HL-60 (cell line): ENCODE measurements at places on chromosomes 13 and 19.

DNA sequence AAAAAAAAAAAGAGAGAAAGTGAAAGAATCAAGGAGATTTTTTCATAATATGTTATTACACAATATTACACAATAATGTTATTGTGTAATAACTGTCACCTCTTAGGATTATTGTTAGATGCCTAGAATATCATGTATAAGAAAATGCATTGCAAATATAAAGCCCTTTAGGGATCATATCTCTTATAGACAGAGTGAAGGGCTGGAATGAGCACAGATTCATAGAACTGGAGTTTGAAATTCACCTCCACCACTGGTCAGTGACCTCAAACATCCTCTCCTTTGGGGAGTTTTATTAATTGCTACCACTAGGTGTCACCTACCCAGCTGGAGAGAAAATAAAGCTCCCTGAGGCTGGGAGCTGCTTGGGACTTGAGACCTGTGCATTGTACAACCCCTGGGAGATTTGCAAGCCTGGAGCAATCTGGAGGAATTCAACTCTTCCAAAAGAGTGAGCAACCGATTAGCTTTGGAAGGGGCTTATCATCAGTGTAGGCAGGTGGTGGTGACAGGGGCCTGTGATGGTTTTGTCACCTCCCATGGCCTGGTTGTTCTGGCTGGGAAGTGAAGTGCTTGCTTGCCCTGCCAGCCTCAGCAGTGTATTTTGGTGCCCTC, 30.3 kb upstream of the FRY start:
- DNase-seq = peak; percentile 84

DNA sequence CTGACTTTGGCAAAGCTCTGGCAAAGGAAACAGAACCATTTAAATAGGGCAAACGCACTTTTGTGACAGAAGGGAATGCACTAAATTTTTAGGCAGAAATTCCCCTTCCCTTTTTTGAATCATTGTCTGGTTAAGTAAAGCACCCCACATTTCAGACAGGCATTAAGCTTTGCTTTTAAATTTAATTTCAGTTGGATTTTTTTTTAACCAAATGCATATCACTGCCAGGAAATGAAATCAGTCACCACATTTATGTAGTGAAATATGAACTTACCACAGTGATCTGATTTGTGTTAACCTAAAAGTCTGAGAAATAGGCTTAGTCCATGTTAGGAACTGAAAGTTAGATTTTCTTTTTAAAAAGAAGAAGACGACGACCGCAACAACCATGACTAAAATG, 10.8 kb downstream of the GPR183 start:
- no peak for DNase-seq

GRCh38 chr13:107205318-107206104, 637.6 kb upstream of the ARGLU1 start:
- DNase-seq = peak; percentile 62

DNA sequence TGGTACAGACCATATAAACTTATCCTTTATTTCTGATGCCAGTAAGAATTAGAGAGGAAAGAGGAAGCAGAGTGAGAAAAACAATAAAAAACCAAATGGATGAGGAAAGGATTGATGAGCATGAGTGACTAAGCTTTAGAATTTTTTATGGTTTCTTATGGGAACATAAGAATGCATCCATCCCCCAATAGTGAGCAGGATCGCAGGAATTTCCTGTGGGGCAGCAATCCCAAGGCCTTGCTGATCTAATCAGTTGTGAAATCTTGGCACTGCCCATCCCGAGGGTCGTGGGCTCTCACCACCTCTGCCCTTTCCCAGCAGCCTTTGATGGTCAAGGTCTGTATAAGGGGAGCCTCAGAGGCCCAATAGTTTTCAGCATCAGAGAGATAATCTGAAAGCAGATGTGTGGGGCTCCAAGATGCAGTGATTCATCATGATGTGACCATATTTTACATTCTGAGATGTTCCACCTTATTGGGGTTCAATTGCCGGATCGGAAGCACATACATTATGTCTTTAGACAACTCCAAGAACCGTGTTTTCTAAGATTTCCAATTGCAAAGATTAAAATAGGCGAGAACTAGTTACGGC, 222.1 kb downstream of the DNAJC15 start:
- no peak for DNase-seq

DNA sequence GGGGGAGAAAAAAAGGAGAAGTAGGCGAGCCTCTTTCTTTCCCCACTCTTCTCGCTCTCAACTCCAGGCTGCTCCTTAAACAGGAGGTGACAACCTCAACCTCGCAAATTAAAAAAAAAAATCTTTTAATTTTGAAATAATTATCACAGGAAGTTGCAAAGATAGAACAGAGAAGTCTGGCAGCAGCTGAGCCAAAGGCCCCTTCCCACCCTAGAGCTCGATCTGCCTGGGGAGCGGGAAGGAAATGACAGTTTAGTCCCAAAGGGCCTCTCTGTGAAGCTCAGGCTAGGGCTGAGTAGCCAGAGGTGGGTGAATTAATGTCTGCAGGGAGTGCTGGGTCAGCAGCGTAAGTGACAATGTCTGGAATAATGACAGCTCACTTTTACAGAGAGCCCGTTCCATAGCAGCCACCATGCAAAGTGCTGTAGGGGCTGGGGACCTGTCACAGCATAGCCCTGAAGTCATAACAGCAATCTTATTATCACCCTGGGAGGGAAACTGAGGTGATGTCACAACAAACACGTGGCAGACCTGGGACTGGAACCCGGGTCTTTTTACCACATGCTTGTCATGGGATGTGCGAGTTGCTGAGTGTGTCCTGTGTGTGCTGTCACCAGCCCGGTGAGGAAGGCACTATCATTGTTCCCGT, 8.8 kb upstream of the CD22 start:
- DNase-seq = peak; percentile 61

GRCh38 chr13:106098778-106099177, 436.7 kb downstream of the EFNB2 start:
- no peak for DNase-seq

- DNase-seq = no peak
These were observed at the start of gene MADCAM1 for GRCh38 chr19:496112-496665. Gene MADCAM1, plus strand, starts transcription at chr19:496486. Its CDS starts 14 bp downstream, at chr19:496500.

GRCh38 chr13:45040622-45041021, 51.3 kb downstream of the GPALPP1 start:
- DNase-seq = no peak

GRCh38 chr13:66805657-66806056, 424.5 kb downstream of the PCDH9 start:
- DNase-seq = no peak

- peak; percentile 85 for DNase-seq
These were observed 1.9 kb downstream of the GNG8 start for GRCh38 chr19:46634045-46634655.

DNA sequence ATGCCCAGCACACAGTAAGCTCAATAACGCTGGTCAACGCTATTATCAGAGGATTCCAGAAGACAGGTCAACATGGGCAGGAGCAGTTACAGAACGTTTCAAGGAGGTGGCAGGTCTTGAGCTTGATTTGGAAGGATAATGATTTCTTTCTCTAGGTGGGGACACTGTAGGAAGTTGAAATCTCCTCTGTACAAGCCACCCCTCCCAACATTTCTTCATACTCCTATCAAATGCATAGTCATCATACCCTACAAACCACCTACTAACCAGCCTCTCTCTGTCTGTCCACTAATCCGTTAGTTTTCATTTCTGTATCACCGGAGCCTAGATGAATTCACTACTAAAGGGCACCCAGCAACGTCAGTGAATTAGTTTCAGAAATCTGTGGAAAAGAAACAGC, 1.3 kb downstream of the ATP7B start:
- no peak for DNase-seq

DNA sequence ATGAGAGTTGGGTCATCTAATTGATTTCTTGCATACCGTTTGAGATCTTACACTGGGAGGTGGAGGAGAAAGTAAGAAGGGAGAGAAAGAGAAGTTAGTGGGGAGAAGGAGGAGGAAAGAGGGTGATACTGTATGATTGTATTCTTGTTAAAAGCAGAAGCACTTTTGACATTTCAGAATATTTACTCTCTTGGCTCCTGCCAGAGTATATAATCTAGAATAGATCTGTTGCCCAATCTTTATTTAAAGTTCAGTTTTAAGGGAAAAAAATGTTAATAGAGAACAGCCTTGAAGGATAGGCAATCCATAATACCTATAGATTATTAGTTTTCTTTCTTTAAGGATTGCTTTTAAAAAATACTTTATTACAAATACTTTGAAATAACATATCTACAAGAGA, 41.5 kb downstream of the PDS5B start:
- DNase-seq = no peak

GRCh38 chr19:50281491-50281890, 47.7 kb downstream of the KCNC3 start:
- no peak for DNase-seq

- DNase-seq = no peak
These were observed 52.8 kb downstream of the TNFRSF19 start for GRCh38 chr13:23622985-23623384.

DNA sequence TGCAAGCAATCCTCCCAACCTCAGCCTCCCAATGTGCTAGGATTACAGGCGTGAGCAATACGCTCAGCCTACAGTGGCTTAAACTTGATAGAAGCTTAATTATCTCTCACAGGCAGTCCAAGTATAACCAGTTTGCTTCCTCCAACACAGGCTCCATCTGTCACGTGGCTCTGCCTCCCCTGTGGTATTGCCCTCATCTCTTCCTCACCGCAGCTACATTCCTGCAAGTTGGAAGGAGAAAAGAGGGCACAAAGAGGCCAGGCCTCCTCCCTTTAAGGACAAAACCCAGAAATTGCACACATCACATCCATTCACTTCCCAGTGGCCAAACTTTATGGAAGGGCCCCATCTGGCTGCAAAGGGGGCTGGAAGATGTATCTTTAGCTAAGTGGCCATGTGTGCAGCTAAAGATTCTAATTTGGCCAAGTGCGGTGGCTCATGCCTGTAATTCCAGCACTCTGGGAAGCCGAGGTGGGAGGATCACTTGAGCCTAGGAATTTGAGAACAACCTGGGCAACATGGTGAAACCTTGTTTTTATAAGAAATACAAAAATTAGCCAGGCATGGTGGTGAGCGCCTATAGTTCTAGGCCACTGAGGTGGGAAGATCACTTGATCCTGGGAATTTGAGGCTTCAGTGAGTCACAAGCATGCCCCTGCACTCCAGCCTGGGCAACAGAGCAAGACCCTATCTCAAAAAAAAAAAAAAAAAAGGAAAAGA, 3.1 kb upstream of the SDHAF1 start:
- no peak for DNase-seq

DNA sequence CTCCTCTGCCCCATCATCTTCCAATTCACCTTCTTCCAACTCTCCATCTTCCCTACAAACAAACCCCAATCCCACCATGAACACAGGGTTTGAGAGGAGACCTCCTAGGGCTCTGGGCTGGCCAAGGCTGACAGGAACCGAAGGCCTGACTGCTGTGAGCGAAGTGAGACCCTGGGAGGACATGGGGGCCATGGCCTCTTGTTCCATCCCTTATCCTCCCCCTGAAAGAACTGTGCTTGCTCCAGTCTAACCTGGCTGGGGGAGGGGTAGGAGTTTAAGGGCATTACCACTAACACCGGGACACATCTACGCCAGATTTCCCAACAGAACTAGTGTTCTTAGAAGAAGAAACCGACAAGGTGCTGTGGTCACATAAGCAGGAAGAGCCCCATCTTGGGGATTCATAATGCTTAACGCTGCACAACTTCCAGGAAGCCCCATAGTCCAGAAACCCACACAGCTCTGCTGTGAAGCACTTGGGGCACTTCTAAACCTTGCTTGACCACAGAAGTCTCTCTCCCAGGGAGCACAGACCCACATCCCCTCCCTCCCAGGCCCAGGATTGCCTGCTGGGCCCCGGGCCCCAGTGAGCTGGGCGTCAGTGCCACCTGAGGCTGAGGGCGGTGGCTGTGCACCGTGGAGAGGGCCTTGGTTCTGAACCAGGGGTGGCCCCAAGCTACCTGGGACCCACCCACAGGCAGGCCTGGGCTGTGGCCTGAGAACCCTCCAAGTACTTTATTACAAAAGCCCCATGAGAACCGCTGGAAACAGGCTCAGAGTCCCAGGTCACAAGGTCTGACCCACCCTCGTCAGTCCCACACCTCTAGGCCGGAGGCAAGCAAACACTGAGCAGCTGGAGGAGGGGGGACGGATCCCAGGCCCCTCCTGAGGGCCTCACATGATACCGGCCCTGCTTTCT, 18.8 kb downstream of the ZC3H4 start:
- peak; percentile 78 for DNase-seq

GRCh38 chr19:55369653-55370304, 484 bp downstream of the IL11 start:
- DNase-seq = no peak

DNA sequence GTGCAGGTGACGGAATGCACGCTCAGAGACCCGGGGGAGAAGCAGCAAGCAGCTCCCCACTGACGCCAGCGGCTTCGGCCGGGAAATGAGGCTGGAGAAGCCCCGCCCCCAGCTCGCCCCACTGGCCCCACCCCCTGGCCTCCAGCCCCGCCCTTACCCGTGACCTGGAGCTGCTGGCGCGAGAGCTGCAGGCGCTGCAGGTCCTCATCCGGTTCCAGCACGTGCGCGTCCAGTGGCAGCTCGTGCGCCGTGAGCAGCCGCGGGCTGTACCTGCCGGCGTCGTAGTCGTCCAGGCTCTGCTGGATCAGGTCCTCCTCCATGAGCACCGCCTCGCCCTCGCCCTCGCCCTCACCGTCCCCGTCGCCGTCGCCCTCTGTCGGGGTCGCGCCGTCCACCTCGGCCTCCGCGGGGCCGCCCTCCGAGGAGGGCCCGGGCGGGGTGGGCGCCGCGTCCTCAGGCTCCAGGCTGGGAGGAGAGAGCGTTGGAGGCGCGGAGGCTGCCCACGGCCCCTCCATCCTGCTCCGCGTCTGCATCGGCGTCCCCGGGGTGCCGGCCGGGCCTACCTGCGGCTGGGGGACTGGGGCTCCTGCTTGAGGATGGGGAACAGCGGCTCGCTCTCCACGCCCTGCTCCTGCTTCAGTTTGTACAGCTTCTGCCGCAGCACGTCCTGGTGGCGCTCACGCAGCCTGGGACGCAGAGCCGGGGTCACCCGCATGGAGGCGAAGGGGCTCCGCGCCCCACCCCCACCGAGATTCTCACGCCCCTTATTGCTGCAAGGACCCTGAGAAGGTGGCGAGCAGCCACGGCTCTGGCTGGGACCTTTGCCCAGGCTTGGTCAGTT, 6.4 kb upstream of the TBXA2R start:
- DNase-seq = no peak

- DNase-seq = no peak
These were observed 201.8 kb downstream of the COL4A1 start for GRCh38 chr13:110105136-110105535.
